HepG2 (cell line): ENCODE measurements at places on chromosomes 12 and 14.

DNA sequence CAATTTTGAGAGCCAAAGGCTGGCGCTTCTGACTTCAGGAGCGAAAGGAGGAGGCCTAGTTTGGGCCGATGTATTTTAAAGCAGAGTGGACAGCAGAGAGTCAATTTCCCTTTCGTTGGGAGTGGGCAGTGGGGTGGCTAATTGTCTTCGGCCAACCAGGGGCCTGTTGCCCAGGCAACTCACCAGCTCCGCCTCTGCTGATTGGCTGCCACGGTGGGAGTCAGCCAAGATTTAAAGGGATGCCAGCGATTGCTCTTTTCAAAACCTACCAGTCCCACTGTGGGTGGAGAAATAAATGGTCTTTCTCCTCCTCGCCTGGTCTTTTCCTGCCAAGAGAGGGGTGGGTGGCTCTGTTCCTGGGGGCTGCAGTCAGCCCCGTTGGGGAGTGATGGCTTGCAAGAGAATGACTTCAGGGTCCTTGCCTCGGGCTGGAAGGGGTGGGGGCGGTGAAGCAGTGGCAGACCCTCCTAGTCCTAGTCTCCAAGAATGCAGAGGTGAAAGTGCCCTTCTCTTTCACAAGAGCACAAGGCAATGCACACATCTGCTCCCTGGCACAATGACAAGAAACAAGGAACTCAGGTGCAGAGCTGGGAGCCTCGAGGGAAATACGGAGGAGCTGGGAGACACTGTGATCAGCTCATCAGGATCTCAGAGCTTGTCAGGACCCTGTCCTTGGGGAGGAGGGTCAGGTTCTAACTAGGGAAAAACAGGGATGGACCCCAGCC, 37.7 kb downstream of the RASAL1 start:
- no peak for DNase-seq

DNA sequence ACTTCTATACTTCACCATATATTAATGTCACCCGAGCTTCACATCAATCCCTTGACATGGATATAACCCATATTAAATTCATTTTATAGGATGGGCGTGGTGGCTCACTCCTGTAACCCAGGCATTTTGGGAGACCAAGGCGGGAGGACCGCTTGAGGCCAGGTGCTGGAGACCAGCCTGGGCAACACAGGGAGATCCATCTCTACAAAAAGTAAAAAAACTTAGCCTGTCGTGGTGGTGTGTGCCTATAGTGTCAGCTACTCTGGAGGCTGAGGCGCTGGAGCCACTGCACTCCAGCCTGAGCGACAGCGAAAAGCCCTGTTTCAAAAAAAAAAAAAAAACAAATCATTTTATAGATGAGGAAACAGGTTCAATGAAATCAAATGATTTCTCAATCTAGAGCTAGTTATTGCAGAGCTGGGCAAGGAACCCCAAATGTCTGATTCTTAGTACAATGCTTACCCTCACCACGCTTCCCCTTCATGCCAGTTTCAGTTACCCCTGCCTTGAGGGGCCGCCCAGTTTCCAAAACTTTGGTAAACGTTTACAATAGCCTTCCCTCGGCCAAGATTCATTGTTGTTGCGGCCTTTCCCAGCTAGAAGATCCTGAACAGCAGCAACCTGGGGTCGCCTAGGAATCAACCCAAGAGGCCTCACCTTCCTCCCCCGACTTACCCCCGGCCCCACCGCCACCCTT, 751 bp downstream of the PSMB5 start:
- no peak for DNase-seq

DNA sequence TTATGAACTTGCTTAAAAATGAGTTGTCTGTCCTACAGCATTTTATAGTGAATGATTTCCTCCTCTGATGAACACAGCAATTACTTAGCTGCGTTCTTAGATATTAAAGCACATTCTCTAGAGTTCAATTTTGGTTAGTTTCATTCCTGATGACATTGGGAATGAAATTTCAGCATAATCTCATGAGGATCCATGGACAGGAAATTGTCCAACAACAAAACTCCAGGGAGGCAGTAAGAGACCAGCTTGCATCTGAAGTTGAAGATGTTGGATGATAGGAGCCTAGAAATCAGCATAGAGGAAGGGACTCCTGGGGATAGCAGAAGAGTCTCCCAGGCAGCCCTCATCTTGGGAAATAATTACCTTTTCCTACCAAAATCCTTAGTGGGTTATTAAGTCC, 128.7 kb upstream of the RAP1B start:
- no peak for DNase-seq

GRCh38 chr14:72892879-72893635, 844 bp downstream of the DPF3 start:
- DNase-seq, result no peak

DNA sequence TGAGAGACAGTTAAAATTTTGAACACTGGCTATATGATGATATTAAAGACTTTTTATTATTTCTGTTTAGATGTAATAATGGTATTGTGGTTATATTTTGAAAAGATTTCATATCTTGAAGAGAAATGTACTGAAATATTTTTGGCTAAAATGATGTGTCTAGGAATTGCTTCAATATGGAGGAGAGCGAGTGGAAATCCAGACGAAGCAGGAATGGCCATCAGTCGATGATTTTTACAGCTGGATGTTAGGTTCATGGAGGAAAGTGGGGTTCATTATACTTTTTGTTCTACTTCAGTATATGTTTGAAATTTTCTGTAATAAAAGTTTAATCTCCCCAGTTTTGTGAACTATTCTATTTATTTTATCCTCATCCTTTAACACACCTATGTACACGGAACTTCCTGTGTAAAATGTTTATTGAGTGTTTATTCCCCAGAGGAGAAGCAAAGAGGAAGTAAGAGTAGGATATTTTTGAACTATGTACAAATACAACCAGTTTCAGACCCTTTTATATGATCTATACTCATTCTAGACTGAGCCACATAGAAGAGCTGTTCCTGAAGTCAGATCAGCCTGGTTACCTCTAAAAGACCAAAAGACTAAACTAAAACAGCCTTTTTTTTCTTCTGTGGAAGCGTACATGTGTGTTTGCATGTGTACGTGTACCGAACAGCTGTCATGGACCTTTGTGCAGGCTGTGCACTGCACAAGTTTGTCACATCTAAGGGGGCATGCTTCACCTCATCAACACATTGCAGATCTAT, 211.0 kb upstream of the NUDT4 start:
- DNase-seq, result no peak

DNA sequence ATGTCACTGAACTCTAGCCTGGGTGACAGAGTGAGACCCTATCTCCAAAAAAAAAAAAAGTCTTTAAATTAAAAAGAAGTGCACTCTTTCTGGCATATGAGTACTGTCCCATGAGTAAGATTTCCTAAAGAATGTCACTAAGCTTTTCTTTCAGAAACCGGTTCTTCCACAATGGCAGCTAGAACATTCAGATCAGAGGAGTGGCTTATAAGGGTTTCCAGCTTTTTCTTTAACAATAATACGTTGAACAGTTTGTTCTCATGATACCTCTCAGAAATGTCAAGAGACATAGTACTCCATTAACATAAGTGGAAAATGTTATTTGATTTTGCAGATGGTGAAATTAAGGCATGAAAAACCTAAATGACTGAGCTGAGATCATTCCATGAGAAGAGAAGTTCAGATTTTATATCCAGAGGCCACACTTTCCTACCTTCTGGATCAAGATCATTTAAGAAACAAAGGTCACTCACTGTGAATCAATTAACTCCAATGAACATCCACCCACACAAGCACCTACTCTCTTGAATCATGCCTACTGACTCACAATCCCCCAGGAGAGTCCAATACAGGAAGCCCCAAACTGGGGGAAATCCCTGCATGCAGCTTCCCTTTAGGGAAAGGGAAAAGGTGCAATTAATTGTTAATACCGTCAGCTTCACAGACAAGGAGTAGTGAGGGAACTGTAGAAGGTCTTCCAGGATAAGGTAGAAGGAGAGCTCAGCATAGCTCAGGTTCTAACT, 86.9 kb downstream of the SPTSSA start:
- DNase-seq, result no peak

DNA sequence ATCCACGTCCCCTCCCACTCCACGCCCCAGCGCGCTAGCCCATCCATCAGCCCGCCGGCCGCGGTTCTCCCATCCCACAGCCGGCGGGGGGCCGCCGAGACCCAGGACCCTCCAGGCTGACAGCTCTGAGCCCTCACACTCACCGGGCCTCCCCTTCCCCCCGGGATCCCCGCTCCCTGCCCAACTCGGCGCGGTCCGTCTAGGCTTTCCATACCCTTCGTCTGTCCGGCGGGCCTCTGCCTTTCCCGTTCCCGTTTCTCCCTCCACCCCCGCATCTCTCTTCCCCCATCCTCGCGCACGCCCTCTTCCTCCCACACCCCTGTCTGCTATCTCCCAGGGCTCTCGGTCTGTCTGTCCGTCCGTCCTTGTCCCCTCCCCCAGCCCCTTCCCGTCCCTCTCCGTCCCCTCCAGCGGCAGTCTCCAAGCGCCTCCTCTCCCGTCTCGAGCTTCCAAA, 726 bp downstream of the ZFHX2 start:
- no peak for DNase-seq
